NCI-H82 (cell line): ENCODE measurements at places on chromosomes 12 and 14.

- DNase-seq, result peak; percentile 1
Observed at GRCh38 chr12:91846466-91847055, 299.1 kb downstream of the BTG1 start.

- no peak for DNase-seq
Observed at GRCh38 chr12:117778656-117779055, 190.1 kb downstream of the KSR2 start.

- no peak for DNase-seq
Observed at GRCh38 chr14:36857136-36857535, 195.5 kb downstream of the PAX9 start.

DNA sequence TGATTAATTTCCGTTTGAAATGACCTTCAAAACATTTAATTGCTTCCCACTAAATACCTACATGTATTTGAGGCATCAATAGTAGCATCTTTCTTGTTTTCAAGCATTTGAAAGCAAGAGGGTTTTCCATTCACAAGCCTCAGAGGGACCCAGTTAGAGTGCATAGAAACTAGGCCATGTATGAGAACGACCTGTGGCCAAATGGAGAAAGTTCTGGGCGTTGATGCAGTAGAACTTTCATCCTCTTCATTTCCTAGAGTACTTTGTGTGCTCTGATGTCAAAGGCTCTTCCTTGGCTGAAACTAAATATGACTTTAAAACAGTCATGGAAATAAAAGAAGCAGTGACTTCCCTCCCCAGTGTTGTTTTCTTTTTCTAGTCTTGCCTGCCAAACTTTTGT, 944 bp upstream of the DHRS7 start:
- DNase-seq, result peak; percentile 23

DNA sequence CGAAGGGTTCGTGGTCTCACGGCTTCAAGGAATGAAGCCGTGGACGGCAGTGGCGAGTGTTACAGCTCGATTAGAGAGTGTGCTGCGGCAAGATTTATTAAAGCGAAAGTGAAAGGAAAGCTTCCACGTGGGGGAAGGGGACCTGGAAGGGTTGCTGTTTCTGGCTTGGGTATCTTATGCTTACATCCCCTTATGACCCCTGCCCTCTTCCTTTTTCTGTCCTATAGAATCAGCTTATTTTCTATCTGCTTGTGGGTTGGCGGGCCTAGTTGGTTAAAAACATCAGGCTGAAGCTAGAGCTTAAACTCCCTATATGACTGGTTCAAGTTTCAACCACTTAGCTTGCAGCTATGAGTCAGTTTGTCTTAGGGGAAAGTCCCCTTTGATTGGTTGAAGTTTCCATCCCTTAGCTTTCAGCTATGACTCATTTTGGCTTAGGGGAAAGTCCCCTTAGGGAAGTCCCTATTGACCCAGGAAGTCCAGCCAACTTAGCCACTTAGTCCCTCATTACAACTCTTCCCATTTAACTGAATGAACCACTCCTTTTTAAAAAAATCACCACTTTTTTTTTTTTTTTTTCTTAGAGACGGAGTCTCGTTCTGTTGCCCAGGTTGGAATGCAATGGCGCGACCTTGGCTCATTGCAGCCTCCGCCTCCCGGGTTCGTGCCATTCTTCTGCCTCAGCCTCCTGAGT, 1494.7 kb upstream of the TMEM132C start:
- DNase-seq, result no peak

DNA sequence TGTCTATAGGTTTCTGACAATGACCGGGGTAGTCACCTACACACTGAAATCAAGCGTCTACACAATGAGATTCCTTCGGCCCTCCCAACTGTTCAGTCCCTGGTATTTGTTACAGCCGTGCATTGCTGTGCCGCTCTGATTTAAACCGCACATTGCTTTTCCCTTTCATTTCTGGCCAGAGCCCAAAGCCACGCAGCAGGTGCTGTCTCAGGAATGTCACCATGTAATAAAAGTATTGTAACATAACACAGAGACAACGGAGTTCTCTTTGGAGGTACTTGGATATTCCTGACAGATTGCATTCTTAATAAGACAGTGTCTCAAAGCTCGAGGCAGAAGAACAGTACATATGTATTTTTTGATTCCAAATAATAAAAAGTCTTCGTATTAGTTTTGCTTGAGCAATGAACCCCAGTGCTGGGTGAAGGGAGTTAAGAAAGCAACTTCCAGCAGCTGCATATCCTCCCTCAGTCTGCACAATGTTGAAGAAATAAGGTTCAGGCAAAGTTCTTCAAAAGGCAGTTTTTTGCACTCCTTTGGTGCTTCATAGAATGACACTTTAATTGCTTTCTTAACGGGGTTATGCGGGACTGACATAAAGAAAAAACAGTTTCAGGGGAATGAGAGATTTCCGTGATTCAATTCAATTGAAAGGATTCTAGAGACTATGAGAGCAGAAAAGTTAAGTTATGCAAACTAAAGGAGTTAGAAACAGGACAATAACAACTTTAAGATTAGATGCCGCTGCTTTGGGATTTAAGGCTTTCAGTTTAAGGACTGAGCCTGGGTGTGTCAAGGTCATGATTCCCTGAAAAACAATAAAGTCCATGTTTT, 288.7 kb upstream of the FLRT2 start:
- no peak for DNase-seq

GRCh38 chr12:67274186-67274585, 5.0 kb downstream of the CAND1 start:
- DNase-seq, result no peak

DNA sequence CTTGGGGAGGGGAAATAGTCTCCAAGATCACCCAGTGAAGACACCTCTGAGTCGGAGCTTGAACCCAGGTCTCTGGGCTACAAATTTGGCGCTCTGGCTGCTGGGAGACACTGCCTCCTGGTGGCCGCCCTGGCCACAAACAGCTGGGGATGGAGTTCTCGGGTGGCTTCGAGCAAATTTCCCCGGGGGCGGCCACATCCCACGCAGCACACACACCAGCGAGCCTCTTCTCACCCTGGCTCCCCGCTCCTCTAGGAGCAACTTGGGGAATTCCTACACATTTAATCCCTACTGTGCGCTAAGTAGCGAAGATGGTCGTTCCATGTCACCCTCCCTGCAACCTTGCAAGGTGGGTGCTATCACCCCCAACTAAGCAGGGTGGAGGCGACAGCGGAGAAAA, 66.2 kb upstream of the BEGAIN start:
- no peak for DNase-seq

DNA sequence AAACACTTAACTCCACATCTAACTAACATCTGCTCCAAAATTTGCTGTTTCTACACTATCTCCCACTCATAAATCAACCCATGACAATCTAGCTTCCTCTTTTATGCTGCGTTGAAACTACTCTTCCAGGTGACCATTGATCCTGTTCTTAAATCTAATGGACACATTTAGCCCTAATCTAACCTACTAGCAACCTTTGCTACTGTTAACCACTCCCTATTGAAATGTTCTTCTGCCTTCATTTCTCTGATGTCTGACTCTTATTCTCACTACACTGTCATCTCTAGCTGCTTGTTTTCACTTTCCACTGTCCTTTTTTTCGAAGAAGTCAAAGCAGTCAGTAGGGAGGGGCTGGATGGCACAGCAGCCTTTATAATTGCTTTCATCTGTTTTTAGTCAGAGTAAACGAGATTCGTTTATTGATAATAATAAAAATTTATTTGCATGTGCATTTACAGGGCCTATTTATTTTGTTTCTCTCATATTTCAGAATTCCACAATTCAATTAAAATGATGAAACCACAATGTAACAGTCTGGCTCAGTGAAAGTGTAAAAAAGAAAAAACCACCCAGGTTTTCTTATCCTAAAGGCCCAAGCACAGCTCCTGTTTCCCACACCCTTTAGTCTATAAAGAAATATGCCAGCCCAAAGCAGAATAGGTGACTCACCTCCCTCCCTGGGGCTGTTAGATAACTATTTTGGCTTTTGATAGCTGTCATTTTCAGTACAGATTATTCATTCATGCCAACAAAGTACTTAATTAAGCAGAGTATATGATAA, 44.9 kb downstream of the ATP2B1 start:
- DNase-seq, result no peak

DNA sequence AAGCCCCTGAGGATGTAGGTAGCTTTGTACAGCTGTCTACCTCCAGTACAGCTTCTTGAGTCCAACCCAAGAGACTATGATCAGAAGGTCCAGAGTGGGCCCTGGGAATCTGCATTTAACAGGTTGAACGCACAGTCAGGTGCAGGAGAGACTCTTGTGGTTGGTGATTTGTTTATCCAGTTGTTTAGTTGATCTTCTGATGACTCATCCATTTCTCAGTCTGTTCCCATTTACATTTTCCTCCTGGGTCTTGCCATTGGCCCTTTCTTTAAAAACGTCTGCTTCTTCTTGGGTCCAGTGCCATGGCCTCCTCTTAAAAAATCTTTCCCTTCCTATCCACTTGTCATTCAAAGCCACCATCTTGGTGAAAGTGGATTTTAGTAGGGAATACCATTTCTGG, 734.2 kb downstream of the MED13L start:
- DNase-seq, result no peak

- DNase-seq, result no peak
Observed at GRCh38 chr12:54980341-54980740, 4.2 kb downstream of the TESPA1 start.

- no peak for DNase-seq
Observed at GRCh38 chr12:82996168-82996812, 309.6 kb downstream of the TMTC2 start.

DNA sequence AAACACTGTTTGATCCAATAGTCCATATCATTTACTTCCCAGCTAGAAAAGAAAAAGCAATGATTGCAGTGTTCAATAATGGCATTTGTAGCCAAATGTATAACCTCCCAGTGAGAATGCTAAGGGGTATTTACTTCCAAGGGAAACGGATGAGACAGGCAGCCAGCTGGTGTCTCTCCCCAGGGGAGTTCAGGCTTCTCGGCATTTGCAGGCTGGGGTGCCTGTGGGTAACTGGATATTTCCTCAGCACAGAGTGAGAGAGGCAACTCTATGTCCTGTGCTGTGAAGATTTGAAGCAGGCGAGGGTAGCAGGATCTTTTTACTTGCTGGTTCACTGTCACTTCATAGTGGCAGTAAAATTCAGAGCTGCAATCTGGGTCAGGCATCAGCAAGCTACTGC, 1455.6 kb upstream of the TMEM132C start:
- peak; percentile 89 for DNase-seq

DNA sequence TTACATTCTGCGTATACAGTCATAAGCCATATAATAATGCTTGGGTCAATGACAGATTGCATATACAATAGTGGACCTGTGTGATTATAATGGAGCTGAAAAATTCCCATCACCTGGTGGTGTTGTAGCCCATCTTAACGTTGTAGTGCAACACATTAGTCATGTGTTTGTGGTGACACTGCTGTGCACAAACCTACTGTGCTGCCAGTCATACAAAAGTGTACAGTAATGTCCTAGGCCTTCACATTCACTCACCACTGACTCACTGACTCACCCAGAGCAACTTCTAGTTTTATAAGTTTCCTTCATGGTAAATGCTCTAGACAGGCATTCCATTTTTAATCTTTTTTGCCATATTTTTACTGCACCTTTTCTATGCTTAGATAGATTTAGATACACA, 194.8 kb upstream of the SEL1L start:
- DNase-seq, result no peak

GRCh38 chr12:116303929-116304328, 26.4 kb upstream of the MED13L start:
- DNase-seq, result no peak

DNA sequence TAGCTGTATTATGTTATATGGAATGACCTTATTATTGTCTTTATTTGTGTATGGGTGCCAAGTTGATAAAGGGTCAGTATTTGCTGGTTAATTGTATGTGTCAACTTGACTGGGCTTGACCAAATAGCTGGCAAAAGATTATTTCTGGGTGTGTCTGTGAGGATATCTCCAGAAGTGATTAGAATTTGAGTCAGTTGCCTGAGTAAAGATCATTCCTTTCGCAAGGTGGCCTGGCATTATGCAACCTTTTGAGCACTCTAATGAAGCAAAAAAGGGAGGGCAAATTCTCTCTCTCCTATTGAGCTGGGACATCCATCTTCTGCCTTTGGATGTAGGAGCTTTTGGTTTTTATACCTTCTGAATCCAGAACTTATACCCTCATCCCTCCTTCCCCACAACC, 82.2 kb downstream of the ATXN7L3B start:
- no peak for DNase-seq

DNA sequence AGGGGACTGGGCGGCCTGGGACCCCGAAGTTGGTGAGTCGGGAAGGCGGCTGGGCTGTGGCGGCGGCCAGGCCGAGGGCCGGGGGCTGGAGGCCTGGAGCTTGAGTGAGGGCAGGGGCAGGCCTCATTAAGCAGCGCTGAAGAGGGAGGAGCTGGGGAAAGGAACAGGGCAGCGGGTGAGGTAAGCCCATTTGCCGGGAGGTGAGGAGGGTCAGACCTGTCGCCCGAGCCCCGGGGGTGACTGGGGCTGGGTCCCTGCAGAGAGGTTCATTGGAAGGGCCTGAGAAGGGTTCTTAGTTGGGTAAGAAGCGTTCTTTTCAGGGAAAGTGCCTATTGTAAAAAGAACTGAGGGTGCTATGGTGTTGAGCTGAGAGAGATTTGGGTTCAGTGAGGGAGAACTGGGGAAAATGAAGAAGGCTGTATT, 441 bp downstream of the RAB5B start:
- peak; percentile 77 for DNase-seq

DNA sequence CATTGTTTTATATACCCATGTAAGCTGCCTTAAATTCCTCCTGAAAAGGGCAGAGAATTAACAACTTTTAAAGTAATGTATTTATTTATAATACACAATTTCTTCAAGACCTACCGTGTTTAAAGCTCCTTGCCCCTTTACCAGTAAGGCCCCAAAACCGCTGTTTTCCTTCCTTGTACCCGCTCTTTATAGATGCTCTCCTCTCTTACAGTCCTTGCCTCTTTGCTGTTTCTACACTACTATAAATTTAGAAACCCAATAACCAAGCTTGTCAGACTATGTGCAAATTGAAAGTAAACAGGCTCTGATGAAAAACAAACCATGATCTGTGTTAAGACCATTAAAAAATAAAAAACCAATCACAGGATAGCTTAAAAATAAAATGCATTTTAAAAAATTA, 3.9 kb downstream of the MPHOSPH9 start:
- no peak for DNase-seq

DNA sequence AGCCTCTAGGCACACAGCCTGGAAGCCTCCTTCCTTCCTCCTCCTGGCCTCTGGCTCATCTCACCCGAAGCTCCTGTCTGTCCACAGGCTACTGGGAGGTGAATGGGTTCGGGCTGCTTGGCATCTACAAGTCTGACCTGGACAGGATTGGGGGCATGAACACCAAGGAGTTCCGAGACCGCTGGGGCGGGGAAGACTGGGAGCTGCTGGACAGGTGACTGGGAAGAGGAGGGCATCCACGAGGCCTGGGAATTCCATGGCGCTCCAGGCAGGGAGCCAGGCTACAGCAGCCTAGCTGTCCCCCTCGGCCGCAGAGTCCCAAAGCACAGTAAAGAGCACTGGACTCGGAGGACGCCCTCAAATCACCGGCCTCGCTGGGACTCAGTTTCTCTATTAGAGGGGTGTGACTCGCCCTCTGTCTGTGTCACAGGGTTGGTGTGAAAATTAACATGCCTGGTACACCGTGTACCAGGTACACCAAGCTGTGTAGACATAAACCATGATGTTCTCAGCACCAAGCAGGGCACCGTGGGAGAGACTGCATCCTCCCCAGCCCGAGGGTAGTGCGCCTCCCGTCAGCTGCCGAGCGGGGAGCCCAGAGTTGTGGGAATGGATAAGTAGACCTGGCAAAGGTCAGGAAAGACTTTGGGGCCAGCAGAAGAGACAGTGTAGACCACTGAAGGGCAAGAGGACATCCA, 99.6 kb downstream of the B4GALNT3 start:
- DNase-seq, result no peak
